Uterus (tissue), 4 donors: ENCODE measurements at places on chromosomes 6 and 20.

DNA sequence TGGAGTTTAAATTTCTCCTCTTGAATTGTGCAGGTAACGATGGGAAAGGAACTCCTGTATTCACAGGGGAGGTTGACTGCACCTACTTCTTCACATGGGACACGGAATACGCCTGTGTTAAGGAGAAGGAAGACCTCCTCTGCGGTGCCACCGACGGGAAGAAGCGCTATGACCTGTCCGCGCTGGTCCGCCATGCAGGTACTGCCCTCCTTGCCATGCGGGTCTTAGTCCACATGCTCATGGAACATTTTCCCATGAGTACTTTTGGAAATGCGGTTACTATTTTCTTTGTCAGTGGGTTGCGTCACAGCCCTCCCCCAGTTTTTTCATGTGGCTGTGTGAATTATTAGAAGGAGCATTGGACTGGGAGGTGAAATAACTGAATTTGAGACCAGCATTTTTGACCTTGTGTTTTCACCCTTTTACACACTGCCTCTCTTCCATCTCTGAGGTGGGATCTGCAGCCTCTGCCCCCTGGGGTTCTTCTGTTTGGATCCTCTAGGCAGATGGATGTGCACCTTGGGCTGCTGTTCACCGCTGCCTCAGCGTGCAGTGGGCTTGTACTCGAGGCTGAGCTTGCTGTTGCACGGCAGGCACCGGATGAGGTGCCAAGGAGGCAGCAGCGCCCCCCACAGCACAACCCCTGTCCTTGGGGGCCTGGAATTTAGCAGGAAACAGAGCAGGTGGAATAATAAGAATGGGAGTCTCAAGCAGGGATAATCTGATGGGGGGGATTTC, 71.8 kb downstream of the IGF2R start:
- no peak overlapping the region for H3K4me3 ChIP-seq
- no peaks in the 10 kb centered on the region for H3K4me1 ChIP-seq
- no peak overlapping the region for H3K27ac ChIP-seq
- no peak for DNase-seq

- no peak overlapping the region for H3K27ac ChIP-seq
- DNase-seq: no peak
- H3K27me3 ChIP-seq: no peaks in the 10 kb centered on the region
- H3K4me3 ChIP-seq: no peak overlapping the region
Observed at GRCh38 chr6:159232751-159233150, 63.6 kb downstream of the FNDC1 start.

DNA sequence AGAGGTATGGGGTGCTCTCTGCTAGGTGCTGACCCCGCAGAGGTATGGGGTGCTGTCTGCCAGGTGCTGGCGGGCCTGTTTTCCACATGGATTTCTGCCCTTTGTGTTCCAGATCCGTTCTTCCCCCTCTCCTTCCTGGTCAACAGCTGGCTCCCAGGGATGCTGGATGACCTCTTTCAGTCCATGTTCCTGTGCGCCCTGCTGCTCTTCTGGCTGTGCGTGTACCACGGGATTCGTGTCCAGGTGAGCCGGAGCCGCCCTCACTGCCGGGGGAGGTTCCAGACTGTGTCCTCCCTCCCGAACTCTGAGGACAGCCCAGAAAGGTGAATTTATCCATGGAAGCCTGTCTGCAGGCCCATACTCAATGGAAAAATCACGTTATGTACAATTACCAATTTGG, 36.3 kb downstream of the DYNLT1 start:
- H3K36me3 ChIP-seq: no peaks in the 10 kb centered on the region
- no peaks in the 10 kb centered on the region for H3K4me1 ChIP-seq
- no peak overlapping the region for H3K27ac ChIP-seq
- H3K27me3 ChIP-seq: no peaks in the 10 kb centered on the region
- no peak overlapping the region for H3K4me3 ChIP-seq

DNA sequence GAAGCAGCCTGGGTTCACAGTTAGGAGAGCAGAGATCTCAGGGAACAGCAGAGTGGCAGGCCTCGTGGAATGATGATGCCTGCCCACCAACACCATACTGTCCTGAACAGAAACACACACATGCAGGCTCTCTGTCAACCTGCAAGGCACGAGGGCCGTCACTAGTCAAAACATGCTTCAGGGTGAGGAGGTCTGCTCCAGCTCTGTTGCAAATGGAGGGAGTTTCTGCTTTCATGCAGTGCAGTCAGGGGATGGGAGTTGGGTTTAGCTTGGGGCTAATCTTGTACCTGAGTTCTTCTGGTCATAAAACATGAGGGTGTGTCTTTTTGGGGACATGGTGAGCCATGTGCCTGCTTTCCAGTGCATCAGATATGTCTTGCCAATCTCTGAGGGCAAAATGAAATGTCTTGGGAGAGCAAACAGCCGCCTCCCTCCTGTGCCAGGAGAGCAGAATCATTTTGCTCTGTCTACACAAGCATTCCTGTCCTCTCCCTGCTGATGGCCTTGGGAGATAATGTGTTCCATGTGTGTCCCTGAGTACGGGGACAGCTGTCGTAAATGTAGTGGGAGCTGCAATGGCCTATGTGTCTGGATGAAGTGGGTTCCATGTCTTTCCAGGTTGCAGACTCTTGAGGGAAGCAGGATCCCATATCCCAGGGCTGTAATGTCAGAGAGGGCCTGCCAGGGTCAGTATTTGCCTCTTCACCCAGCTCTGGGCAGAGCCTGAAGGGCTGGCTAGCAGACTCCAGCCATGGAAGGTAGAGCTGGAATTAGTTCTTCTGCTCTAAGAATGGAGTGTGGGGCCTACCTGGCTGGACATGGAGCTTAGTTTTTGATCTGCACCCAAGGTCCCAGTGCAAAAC, 40.6 kb downstream of the MAFB start:
- no peaks in the 10 kb centered on the region for H3K36me3 ChIP-seq
- no peak overlapping the region for H3K27ac ChIP-seq
- no peak overlapping the region for H3K4me3 ChIP-seq
- H3K4me1 ChIP-seq: no peaks in the 10 kb centered on the region
- no peak for DNase-seq
- no peaks in the 10 kb centered on the region for H3K27me3 ChIP-seq

GRCh38 chr20:41178904-41179432, 41.6 kb downstream of the PLCG1 start:
- H3K4me1 ChIP-seq: peaks cover 15% of the 10 kb centered on the region
- no peaks in the 10 kb centered on the region for H3K36me3 ChIP-seq
- DNase-seq: peak; percentile 30
- peak overlapping the region; percentile 65 for H3K27ac ChIP-seq
- no peaks in the 10 kb centered on the region for H3K27me3 ChIP-seq

GRCh38 chr6:64330694-64331307, 695.2 kb downstream of the PHF3 start:
- no peaks in the 10 kb centered on the region for H3K27me3 ChIP-seq
- no peak overlapping the region for H3K27ac ChIP-seq
- H3K36me3 ChIP-seq: no peaks in the 10 kb centered on the region
- no peaks in the 10 kb centered on the region for H3K4me1 ChIP-seq
- DNase-seq: peak; percentile 62
- H3K4me3 ChIP-seq: no peak overlapping the region

- H3K4me3 ChIP-seq: peak overlapping the region; percentile 73
- H3K36me3 ChIP-seq: no peaks in the 10 kb centered on the region
- no peak for DNase-seq
- H3K27ac ChIP-seq: peak overlapping the region; percentile 90
- H3K4me1 ChIP-seq: peaks cover 14% of the 10 kb centered on the region
- no peaks in the 10 kb centered on the region for H3K27me3 ChIP-seq
Observed at GRCh38 chr20:32820698-32821377, 1.1 kb downstream of the MAPRE1 start.

DNA sequence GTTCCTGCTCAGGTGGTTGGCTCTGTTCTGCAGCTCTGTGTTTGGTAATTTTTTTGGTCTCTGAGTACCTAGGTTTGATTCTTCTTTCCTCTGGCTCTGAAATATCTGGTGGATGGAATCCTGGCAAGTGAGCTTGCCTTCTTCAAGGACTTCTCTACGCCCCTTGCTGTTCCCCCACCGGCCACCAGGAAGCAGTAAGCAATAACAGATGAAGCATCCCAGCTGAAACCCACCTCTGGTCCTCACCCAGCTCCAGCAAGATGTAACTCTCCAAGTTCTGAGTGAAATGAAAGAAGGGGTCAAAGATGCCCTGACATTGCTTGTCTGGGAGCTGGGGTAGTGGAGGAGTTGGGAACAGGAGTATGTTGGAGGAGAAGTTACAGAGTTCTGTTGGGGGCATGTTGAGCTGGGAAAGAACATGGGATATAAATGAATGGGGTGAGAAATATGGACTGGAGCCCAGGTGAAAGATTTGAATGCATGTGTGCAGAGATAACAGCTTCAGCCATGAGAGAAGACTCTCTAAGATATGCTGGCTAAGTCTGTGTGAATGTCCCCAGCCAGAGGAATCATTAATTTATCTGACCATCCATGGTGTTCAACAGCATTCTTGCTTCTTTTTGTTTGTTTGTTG, 51.3 kb upstream of the GLP1R start:
- H3K27me3 ChIP-seq: no peaks in the 10 kb centered on the region
- DNase-seq: no peak
- H3K27ac ChIP-seq: no peak overlapping the region
- H3K36me3 ChIP-seq: no peaks in the 10 kb centered on the region

GRCh38 chr20:35015863-35016193, 60.2 kb downstream of the MYH7B start:
- no peak overlapping the region for H3K27ac ChIP-seq
- DNase-seq: no peak
- H3K36me3 ChIP-seq: no peaks in the 10 kb centered on the region
- H3K27me3 ChIP-seq: no peaks in the 10 kb centered on the region
- H3K4me1 ChIP-seq: no peaks in the 10 kb centered on the region
- no peak overlapping the region for H3K4me3 ChIP-seq

DNA sequence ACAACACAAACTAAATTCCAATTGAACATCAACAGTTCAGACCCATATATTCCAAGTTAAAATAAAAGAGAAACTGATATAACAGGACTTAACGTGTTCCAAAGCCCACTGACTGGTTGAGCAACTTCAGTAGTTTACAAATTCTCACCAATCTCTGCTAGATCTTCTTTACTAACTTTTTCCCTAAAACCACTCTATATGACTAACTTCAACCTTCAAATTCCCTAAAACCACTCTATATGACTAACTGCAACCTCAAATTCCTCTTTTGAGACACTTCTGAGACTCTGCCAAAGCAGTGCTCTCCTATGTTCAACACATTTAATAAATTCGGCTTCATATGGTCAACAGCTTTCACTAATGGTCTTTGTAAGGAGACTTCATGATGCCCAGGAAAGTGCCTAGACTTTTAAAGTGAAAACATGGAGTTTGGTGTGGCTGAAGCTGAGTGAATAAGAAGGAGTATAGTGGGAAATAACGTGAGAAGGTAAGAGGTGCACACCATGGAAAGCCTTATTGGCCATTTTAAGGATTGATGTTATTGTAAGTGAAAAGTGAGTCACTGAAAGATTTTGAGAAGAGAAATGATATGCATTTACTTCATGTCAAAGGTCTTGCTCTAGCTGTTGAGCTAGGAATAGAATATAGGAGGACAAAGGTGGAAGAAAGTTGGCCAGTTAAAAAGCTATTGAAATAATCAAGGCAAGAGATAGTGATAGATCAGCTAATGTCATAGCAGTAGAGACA, 134.0 kb upstream of the HCRTR2 start:
- H3K4me1 ChIP-seq: no peaks in the 10 kb centered on the region
- no peaks in the 10 kb centered on the region for H3K36me3 ChIP-seq
- H3K4me3 ChIP-seq: no peak overlapping the region
- no peak for DNase-seq

GRCh38 chr20:37999526-38000263, 33.6 kb downstream of the TTI1 start:
- DNase-seq: no peak
- no peak overlapping the region for H3K27ac ChIP-seq
- H3K36me3 ChIP-seq: no peaks in the 10 kb centered on the region

GRCh38 chr6:37587866-37588734, 88.4 kb upstream of the CCDC167 start:
- no peaks in the 10 kb centered on the region for H3K4me1 ChIP-seq
- no peaks in the 10 kb centered on the region for H3K27me3 ChIP-seq
- H3K4me3 ChIP-seq: no peak overlapping the region
- DNase-seq: no peak
- no peaks in the 10 kb centered on the region for H3K36me3 ChIP-seq

DNA sequence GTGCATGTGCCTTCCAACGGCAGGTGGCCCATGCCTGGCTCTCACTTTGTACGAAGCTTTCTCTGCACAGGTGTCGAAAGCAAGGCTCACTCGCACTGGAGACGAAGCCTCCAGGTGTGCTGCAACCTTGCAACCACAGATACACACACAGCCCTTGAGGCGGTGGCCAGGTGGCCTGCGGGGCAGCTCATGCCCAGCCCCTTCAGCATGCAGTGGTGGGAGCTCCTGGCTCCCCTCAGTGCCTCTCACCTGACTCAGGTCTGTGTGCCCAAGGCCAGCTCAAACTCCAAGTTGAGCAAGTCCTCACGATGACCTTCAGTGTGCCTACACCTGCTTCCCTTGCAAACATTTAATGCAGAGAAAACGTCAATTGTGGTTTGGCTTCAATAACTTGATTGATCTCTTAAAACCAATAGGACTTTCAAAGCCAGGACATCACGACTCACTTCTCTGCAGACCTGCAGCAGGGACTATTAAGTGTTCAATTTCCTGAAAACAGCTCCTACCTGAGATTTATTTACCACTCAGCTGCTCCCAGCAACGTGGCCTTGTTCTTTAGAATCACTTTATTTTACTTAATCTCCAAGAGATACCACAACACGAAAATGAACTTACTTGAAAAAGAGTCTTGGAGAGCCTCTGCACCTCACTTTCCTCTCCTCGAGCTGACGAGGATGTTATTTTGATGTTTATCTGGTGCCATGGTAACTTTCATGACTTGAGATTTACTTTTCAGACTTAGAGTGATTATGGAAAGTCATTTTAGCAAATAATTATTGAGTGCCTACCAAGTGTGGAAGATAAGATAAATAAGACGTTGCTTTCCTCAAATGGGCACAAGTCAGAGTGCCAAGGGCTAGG, 86.3 kb downstream of the SLC22A23 start:
- DNase-seq: no peak
- H3K27ac ChIP-seq: no peak overlapping the region
- no peaks in the 10 kb centered on the region for H3K36me3 ChIP-seq
- no peak overlapping the region for H3K4me3 ChIP-seq

GRCh38 chr6:25833136-25833535, 1.3 kb upstream of the SLC17A1 start:
- H3K36me3 ChIP-seq: no peaks in the 10 kb centered on the region
- no peak overlapping the region for H3K27ac ChIP-seq
- DNase-seq: no peak
- no peaks in the 10 kb centered on the region for H3K27me3 ChIP-seq
- no peak overlapping the region for H3K4me3 ChIP-seq

DNA sequence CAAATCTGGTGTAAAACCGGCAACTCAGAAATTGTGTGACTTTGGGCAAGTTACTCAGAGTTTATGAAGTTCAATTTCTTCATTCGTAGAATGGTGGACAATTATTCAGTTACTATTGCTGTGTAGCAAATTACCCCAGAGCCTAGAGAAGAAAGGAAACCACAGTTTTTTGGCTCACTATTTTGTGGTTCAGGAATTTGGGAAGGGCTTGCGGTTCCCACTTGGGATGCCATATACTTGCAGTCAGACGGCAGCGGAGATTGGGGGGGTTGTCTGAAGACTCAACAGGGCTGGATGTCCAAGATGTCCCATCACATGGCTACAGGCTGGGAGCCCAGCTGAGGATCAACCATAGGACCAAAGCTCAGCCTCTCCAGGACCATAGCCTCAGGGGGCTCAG, 108.1 kb downstream of the PCSK2 start:
- no peak overlapping the region for H3K27ac ChIP-seq
- no peaks in the 10 kb centered on the region for H3K27me3 ChIP-seq
- H3K36me3 ChIP-seq: no peaks in the 10 kb centered on the region
